Putamen (tissue), 1 donor: ENCODE measurements at places on chromosomes 6 and 20.

- peak; percentile 53 for DNase-seq
Observed at GRCh38 chr6:152380993-152381898, 255.9 kb downstream of the SYNE1 start.

- DNase-seq, result no peak
Observed at GRCh38 chr20:568673-569415, 25.3 kb upstream of the CSNK2A1 start.

DNA sequence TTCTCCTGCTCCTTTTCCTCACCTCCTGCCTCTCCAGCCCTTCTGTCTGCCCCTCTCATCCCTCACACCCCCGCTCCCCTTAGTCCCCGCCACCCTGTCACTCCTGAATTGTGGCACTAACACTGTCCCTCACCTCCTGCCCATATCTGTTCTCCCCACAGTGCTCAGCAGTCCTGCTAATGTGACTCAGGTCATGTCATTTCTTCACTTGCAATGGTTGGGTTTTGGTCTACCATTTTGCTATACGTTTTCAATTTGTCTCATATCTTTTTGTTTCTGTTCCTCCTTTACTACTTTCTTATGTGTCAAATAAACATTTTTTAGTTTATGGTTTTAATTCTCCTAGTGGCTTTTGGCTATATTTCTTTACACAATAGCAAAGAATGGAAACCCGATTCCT is 1.3 kb upstream of the HLA-B start:
- no peak for DNase-seq

DNA sequence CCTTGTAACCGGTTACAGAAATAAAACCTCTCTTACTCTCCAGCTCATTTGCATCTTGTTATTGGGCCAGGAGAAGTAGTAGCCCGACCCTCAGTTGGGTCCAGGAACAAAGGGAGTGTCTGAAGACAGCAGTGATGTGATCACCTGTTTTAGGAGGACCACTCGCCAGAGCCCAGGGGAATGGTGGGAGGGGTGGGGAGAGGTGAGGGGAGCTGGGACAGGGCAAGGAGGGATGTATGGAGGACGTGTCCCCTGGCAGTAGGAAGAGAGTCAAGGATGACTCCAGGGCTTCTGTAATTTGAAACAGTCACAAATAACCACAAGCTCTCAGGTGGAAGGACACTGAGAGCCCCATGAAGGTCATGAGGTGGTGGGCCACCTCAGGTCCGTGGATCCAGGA is 1.4 kb upstream of the PCMTD2 start:
- no peak for DNase-seq

DNA sequence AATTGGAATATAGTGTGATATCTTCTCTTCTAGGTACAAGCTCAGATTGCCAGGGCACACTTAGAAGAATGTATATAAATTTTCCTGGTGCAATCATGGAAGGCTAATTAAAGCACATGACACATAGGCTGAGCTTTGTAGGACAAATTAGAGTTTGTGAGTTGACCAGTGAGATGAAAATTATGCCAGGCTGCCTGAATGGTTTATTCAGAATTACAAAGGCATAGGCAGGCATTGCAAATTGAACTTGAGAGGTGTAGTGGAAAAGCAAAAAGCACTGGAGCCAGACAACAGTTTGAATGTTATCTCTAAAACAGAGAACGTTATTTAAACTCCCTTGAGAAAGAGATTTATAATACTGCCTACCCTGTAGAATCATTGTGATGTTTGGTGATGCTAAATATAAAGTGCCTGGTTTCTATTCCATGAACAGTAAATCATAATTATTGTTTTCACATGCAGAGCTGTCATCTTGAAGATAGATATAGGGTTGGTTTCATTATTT is 712.1 kb downstream of the TBC1D32 start:
- DNase-seq, result no peak

DNA sequence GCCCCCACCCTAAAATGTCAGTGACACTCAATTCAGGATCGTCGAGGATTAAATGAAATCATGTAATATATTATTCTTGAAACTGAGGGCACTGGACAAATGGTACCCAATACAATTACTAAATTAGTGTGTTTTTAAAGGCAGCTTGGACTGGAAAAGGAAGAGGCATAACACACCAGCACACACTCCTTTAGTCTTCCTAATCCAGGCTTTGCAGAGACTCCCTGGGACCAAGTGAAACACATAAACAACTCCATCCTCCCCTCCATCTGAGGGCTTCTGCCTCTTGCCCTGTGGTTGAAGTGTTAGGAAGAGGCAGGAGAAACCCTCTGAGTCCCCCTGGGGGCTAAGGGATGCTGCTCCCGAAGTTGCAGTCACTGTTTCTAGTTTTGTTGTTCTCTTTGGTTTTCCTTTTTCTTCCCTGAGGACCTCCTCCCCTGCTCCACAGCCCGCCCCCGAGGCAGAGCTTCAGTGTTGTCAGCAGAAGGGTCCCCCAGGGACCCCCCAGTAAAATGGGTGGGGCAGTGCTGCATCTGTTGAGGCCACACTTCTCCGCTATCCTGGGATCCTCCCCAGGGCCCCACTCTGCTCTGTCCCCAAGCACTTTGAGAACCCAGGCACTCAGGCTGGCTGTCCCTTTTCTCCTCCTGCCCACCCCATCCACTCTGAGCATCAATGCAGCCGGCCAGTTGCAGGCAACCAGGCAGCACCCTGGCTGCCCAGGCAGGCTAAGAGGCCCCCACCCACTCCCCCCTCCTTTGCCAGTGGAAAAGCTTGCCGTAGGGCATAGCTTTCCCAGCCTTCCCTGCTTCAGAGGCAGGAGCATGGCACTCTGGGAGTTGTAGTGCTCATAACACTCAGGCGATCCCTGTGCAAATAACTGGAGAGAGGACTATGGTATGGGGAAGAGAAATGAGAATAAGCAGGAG is 5.9 kb downstream of the TMEM63B start:
- peak; percentile 64 for DNase-seq

GRCh38 chr20:62122654-62123449 is 577 bp downstream of the LSM14B start:
- DNase-seq, result no peak

- no peak for DNase-seq
Observed at GRCh38 chr6:71259888-71260604, 28.6 kb upstream of the OGFRL1 start.

DNA sequence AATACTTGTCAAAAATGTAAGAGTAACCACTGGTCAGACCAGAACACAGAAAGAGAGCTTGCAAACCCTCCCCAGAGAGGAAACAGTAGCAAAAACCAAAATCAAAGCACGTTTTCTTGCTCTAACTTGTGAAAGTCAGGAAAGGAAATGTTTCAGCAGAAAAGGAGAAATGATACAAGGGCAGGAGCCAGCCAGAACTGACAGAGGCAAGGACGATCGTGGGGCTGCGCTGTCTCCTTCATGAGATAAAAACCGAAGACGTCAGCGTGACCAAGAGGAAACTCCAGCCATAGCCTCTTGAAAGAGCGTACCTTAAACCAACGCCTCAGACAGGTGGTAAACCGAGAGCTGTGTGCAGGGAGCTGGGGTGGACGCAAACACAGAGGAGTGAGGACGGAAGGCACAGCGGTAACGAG is 27.5 kb downstream of the LAMA5 start:
- no peak for DNase-seq

DNA sequence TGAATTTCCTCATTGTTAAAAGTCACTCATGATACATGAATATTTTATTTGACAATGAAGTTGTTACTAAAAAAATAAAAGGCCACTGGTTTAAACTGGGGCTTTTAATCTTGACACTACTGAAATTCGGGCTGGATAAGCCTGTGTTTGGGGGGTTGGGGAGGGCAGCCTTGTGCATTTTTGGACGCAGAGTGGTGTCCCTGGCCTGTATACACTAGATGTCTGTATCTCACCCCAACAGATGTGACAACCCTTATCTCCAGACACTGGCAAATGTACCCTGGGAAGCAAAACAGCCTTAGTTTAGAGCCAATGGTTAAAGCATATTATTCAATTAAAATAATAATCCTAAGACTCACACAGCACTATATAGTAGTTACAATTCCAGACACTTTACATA is 24.8 kb downstream of the MAN1A1 start:
- no peak for DNase-seq

- no peak for DNase-seq
Observed at GRCh38 chr6:72748759-72749158, 126.9 kb downstream of the KCNQ5 start.

GRCh38 chr6:97849390-97849789 is 566.4 kb upstream of the MMS22L start:
- DNase-seq, result no peak

DNA sequence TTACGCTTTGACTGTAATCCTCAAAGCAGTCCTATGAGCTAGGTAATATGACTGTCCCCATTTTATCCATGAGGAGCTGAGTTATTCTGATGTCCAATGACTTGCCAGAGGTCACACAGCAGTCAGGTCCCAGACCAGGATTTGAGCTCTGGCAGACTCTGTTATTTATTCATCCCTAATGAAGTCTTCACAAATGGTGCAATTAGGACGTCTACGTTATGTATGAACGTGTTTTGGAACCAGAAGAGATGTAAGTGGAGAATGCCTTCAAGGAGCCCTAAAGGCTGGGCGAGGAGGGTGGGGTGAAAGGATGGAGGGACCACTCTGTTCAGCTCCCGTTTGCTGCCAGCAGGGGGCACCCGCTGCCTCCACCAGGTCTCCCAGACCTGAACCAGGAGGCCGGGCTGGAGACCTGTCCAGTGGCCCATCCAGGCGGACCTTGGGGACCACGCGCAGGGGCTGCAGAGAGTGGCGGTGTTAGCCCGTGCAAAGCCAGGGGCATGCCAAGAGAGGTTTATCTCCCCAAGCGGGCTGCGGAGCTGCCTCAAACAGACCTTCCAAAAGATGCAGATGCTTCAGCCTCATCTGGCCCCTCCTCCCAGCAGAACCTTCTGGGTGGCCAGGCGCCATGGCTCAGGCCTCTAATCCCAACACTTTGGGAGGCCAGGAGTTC is 15.2 kb upstream of the ZNF335 start:
- no peak for DNase-seq

DNA sequence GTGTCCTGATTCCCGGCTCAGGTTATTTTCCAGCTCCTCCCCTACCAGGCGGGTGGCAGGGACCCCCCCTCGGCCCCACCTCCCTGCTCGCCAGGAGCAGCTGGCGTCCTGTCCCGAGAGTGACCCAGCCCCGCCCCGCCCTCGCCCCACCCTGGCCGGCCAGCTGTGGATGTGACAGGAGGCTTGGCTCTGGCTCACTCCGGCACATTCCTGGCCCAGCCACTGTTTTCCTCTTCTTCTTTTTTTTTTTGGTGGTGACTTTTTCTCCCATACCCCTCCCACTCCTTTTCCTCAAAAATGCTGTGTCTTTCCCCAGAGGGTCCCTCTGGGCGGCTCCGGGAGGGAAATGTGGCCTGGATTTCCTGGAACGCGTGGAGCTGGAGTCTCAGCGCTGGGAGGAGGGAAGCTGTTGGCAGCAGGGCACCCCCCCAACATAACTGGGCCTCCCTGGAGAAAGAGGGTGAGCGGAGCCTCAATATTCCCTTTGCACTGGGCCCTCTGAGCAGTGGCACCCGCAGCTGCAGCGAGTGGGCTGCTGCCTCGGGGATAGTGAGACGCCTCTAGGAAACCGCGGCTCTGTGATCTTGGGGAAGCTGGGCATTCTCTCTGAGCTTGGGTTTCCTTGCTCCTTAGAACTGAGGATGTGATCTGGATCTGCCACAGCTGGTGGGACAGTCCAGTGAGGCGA is 28.3 kb upstream of the CSNK2A1 start:
- no peak for DNase-seq

DNA sequence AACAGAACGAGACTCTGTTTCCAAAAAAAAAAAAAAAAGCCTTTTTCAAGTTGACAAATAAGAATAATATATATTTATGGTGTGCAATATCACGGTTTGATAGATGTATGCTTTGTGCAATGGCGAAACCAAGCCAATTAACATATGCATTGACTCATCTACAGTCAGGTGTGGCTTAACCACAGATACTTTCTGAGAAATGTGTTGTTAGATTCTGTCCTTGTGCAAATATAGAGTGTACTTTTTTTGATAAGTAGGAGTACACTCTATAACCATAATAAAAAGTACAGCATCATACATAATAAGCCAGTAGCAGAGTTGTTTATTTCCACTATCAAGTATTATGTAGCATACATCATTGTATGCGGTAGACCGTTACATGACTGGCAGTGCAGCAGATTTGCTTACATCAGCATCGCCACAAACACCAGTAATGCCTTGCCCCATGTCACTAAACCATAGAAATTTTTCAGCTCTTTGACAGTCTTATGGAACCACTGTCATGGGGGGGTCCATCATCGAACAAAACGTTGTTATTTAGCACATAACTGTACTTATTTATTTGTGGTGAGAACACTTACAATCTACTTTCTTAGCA is 59.2 kb downstream of the TMEM170B start:
- no peak for DNase-seq

DNA sequence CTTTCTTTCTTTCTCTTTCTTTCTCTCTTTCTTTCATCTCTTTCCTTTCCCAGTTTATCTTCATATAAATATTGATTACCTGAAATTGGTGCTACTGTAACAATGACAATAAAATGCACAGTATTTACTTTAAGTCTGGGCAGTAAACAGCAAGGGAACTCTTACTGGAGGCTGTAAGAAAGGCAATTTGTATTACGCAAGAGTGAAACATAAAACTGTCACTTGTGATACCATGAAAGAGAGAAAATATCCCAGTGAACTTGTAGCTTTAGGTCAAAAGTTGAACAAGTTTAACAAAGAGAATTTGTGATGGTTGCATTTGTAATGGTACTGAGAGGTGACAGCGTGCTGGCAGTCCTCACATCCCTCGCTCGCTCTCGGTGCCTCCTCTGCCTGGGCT is 80.0 kb downstream of the EYS start:
- no peak for DNase-seq

GRCh38 chr20:47689731-47690130 is 95.5 kb downstream of the SULF2 start:
- no peak for DNase-seq

DNA sequence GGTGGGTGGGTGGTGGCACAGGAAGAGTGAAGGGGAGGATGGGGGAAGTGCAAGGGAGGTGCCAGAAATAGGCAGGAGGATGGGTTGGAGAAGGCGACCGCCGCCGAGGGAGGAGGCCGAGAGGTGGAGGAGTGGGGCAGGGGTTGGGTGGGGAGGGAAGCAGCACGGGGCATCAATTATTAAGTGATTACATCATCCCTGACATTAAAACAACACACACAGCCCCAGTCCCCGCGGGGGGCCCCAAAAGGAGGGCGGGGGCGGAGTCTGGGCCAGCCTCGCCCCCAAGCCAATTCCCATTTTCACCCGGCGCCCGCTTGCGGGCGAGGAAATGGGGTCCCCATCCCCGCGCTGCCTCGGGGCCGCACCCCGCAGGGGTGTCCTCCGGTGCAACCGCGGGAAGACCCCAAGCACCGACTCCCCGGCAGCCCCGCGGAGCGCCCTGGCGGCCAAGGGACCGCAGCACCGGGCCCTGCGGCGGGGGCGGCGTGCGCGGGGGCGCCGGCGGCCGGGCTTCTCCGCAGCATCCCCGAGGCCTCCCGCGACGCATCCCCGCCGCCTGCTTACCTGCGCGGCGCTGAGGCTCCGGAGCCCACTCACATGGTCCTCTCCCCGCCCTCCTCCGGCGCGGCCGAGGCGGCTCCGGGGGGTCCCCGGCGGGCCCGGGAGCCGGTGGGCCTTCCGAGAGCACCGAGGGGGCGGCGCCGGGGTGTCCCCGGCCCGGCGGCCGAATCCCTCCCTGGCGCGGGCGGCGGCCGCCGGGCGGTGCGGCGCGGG is 663 bp downstream of the FYN start:
- peak; percentile 55 for DNase-seq

- no peak for DNase-seq
Observed at GRCh38 chr6:133778414-133779130, 110.3 kb upstream of the TCF21 start.
